ENCODE measurements at places on chromosomes 4 and X. TPM values are rescaled to one million over a fixed set of nuclear protein-coding genes. Genes with fewer than 3 reads are reported as not detected.

Gene BTC
- 0.35 TPM for total RNA-seq

Gene EGF
- 11.7 TPM for total RNA-seq

Gene MID1IP1
- total RNA-seq: 31.4 TPM

Gene JCHAIN
- total RNA-seq: 1.5 TPM

Gene CT47A7
- not detected for total RNA-seq

Gene LUZP4
- total RNA-seq: not detected

Gene CENPVL2
- not detected for total RNA-seq

Gene RNF150
- 69.2 TPM for total RNA-seq

Gene PARM1
- total RNA-seq: 74.4 TPM

Gene TCEAL2
- total RNA-seq: 1.3 TPM

Gene UNC5C
- total RNA-seq: 1.7 TPM

Gene SPANXN4
- not detected for total RNA-seq

Gene CT45A10
- not detected for total RNA-seq

Gene AMTN
- total RNA-seq: not detected

Gene AGA
- 6.1 TPM for total RNA-seq

Gene RTL3
- total RNA-seq: 0.24 TPM

Gene NKX6-1
- 0.22 TPM for total RNA-seq

Gene LINC00632
- total RNA-seq: 191 TPM

Gene ANXA5
- 152 TPM for total RNA-seq

Gene KCTD8
- 0.67 TPM for total RNA-seq

Gene HOPX
- total RNA-seq: 5.2 TPM

Gene CDS1
- not detected for total RNA-seq

Gene CYBB
- 9.8 TPM for total RNA-seq

Gene AMOT
- 6.4 TPM for total RNA-seq

Gene MAGEB2
- total RNA-seq: not detected

Gene FIP1L1
- total RNA-seq: 39.2 TPM

Gene GLUD2
- 1.6 TPM for total RNA-seq

Gene ZBTB49
- 7.7 TPM for total RNA-seq

Gene CFAP47
- not detected for total RNA-seq

Gene ZAR1
- total RNA-seq: not detected

Gene FREM3
- not detected for total RNA-seq

Gene RHOXF2B
- not detected for total RNA-seq

Gene PDGFRA
- 23.4 TPM for total RNA-seq

Gene GPRASP2
- 17.7 TPM for total RNA-seq

Gene ZNF157
- total RNA-seq: 0.11 TPM

Gene MAOB
- 111 TPM for total RNA-seq

Gene CXorf49
- total RNA-seq: not detected

Gene SLC25A43
- 2.1 TPM for total RNA-seq

Gene IL21
- total RNA-seq: not detected

Gene ARSJ
- total RNA-seq: 12.8 TPM

Gene TMA16
- 12.3 TPM for total RNA-seq

Gene SLC49A3
- total RNA-seq: 12.1 TPM

Gene TCP11X1
- not detected for total RNA-seq

Gene MAP9
- total RNA-seq: 9.3 TPM

Gene MAGEB10
- not detected for total RNA-seq

Gene UGT2B10
- total RNA-seq: not detected

Gene CXCL6
- 0.22 TPM for total RNA-seq

Gene CLDN2
- not detected for total RNA-seq

Gene CT45A5
- total RNA-seq: not detected

Gene SPANXB1
- total RNA-seq: not detected

Gene SMR3B
- total RNA-seq: not detected

Gene ZFP42
- not detected for total RNA-seq

Gene ZNF718
- total RNA-seq: 5.0 TPM

Gene IGFBP7
- 739 TPM for total RNA-seq

Gene CCSER1
- 15.7 TPM for total RNA-seq

Gene CWH43
- total RNA-seq: not detected

Gene IL1RAPL1
- 0.73 TPM for total RNA-seq

Gene SPINK2
- total RNA-seq: not detected
